M059J (cell line): ENCODE measurements at places on chromosomes 11 and 22. TPM values are rescaled to one million over a fixed set of nuclear protein-coding genes. Genes with fewer than 3 reads are reported as not detected.

Gene OR4D9
- not detected in 2 replicates for total RNA-seq

DNA sequence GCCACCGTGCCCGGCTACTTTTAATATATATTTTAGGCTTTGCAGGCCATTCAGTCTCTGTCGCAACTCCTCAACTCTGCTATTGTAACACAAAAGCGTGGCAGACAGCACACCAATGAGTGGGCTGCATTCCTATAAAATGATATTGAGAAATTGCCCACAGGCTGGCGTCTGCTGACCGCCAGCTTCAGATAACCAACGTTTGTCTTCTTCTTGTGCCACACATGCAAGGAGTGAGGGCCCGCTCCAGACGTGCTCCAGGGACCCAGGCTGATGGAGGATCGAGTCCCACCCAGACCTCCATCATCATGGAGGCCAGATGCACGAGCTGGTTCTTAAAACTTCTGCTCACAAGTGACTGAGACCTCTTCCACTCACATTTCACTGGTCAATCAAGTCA, 35.4 kb upstream of the LINC01488 start:
- no peak for DNase-seq

DNA sequence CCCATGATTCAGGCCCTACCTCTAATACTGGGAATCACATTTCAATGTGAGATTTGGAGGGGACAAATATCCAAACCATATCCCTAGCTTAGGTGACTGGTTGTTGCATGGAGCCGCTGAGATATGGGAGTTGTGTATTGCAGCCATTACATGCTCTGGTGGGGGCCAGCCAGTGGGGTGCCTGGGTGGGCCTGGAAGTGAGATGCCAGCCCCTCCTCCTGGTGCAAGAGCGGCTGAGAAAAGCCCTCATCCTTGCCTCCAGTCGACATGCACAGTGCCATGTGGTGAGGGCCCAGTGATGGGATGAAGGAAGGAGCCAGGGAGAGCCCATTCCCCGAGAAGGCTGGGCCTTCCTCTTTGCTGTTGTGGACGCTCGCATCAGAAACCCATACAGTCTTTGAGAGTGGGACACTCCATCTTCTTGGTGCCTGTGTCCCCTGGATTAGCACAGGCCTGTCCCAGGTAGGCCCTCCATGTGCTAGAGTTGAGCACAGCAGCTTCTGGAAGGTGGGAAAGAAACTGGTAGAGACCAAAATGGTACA, 1043.0 kb downstream of the TBC1D22A start:
- DNase-seq: no peak

Gene SCGB1A1
- not detected in 2 replicates for total RNA-seq
